ENCODE measurements at places on chromosomes 6 and 20.

DNA sequence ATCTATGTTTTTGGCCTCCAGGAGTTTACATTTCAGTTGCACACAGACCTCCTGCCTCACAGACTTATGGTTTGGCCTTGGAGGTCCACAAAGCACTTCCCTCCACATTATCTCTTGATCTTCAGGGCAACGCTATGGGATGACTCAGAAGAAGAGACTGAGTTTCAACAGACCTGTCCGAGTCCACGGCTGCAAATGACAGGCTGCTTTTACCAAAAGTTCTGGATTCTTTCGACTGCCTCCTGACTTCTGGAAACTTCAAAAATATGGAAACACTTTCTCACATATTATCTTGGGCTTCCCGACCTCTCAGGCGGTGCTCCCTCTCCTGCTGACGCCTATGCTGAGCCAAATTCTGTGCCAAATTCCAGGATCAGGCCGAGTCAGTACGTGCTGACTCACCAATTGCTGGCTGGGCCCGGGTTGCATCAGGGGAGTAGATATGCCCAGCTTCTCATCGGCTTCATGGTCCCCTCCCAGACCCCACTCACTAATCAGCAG is 190.2 kb downstream of the BMP7 start:
- DNase-seq, result no peak

- no peak for DNase-seq
Measured at GRCh38 chr6:113363048-113363798, 493.9 kb upstream of the MARCKS start.

DNA sequence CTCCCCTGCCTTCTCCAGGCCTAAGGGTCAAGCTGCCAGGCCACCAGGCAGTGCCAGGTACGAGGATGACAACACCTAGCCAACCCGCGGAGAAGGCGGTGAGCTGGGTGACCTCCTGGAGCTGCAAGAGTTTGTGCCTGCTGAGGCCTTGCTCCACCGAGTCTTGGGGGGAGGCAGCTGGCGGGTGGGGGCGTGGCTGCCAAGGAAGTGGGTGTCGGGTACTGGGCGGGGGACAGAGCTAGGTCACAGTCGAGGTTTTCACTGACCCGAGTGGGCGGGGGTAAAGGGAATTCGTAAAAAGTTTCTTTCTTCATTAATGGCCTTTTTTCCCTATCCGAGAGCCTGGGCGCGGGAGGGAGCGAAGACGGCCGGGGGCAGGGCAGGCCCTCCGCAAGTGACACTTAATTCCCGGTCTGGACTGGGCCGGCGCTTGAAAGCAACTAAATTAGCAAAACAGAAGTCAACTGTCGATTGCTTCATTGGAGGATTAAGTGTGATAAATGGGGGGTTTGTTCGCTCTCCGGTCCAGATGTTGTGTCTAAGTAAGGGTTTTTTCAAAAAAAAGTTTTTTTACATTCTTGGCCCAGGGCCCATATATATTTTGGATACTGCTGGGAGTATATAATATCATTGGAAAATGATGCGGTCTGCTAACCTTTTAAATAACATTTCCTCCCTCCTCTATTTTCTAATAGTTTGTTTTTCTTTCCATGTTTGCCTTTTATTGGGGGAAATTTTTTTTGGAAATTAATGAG is 43.1 kb upstream of the FOXP4 start:
- no peak for DNase-seq

DNA sequence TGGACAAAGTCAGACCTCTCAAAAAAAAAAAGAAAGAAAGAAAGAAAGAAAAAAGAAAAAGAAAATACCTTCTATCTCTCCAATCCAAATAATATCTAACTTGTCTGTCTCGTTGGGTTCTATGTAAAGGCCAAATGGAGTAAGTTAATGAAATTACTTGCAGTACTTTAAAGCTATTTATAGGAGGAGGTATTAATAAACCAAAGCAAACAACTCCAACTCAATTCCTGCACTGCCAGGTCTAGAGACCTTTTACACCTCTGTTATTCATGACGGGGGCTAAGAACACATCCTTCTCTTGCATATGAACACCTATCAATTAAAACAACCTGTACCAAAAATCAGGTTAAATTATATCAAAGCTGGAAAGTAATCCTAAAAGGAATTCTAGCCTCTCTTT is 80.6 kb downstream of the MAP3K5 start:
- DNase-seq, result no peak

- no peak for DNase-seq
Measured at GRCh38 chr6:107866606-107867301, 42.6 kb upstream of the SCML4 start.

DNA sequence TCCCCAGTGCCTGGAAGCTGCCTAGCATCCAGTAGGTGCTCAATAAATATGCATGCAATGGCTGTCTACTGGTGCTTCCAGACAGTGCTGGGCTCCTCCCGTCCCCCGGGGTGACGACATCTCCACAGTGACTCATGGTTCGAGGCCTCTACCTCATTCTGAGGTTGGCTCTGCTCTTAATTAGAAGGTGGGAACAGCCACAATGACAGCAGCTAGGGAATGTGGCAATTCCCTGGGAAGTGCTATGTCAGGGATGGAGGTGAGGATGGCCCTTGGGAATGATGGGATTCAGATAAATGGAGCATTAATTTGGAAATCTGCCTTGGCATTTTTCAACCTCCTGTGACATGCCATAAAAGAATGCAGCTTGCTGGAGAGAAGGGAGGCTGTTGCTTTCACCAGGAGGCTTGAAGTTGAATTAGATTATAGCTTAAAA is 43.5 kb upstream of the NFATC2 start:
- DNase-seq, result no peak

- no peak for DNase-seq
Measured at GRCh38 chr6:125939026-125939425, 17.5 kb upstream of the HINT3 start.

- peak; percentile 85 for DNase-seq
Measured at GRCh38 chr6:32113386-32114352, 4.5 kb upstream of the TNXB start.

- DNase-seq, result no peak
Measured at GRCh38 chr6:125477844-125478243, 176.1 kb upstream of the HDDC2 start.

DNA sequence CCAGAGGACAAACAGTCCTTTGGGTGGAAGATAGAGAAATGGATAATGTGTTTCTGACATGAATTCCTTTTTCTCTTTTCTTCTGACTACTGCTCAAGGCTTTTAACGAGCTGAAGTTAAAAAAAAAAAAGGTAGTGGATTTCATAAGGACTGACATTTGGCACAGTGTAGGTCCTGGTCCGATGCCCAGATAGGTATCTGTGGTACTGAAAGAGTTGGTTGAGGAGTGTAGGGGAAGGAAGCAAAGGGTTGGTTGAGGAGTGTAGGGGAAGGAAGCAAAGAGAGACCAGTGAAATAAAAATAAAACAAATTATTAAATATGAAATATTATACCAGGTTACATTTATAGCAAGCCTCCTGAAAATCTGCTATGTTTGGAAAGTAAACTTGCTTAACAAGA is 11.8 kb downstream of the UTRN start:
- no peak for DNase-seq

- no peak for DNase-seq
Measured at GRCh38 chr20:19110881-19111460, 101.5 kb upstream of the SLC24A3 start.

DNA sequence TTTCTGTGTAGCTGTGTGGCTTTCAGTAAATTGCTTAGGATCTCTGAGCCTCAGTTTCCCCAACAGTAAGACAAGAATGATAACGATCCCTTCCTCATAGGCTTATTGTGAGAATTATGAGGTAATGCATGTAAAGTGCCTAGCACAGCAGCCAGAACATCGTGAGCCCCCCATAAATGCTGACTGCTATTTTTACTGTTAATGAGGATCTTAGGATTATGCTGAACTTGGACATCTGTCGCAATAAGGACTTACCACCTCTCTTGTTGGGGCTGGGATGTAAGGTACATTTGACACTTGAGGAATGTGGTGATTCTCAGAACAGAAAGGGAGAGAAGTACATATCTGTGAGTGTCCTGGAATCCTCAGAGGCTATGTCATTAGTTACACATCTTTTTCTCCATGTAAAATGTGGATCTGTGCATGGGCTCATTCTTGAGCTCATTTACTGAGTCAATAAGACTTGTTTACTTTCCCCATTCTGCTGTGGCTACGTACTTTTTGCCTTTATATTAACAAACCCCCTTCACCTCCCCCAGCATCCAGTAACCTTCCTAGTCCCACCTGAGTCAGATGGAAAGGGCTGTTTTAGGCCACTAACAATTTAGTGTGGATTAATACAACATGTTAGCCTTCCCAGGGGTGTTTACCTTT is 64.4 kb upstream of the PLEKHG1 start:
- DNase-seq, result no peak

GRCh38 chr6:11999246-11999645 is 12.9 kb upstream of the HIVEP1 start:
- no peak for DNase-seq

DNA sequence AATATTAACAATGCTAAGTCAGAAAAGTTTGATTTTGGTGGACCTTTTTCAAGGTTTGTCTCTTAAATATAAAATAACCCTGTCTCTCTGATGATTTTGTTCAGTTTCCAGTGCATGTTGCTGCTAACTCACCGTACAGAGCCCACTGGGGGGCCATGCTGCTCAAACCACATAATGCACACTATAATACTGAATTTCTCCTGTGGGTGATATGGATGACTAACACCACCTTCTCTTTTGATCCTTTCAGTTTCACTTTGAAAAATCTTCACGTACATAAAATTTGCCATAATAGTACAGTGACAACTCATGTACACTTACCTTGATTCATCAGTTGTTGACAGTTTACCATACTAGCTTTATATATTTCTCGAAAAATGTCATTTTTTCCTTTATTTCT is 506.6 kb upstream of the MAN1A1 start:
- no peak for DNase-seq

GRCh38 chr6:91487696-91488392 is 901.0 kb upstream of the MAP3K7 start:
- no peak for DNase-seq

DNA sequence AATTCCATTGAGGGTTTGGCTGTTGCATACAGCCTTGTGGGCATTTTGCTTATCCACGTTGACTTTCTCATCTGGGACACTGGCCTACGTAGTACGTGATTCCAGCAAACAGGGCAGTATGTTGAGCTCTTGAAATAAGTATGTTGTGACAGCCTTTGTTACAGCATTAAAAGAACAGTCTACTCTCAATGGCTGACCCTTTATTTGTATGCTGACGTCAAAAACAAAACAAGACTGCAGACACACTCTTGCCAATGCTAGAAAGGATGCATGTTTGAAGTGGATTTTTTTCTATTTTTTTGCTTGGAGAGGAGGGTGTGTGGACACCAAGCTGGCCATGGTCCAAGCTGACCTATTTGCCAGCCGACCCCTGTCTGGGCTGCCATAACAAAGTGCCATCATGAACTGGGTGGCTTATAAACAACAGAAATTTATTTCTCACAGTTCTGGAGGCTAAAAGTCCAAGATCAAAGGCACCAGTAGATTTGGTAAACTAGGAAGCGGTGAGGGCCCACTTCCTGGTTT is 10.8 kb upstream of the SNHG17 start:
- DNase-seq, result no peak

DNA sequence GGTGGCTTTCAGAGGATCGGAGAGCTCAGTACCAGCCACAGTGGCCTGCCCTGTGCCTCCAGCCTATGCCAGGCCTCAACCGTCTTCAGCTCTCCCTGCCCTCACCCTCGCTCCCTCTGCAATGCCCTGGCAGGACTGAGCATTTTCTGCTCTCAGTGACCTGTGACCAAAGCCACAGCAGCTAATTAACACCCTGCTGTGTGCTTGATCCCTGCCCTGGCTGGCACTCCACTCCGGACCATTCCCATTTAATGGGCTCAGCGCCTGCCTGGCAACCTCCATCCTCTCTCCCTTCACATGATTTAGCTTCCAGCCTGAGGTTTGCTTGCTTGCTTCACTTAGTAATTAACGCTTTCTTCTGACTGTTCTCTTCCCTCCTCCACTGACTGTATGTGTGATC is 287.5 kb downstream of the LRFN2 start:
- DNase-seq, result no peak

- no peak for DNase-seq
Measured at GRCh38 chr6:21173031-21173430, 420.5 kb upstream of the SOX4 start.

GRCh38 chr6:118708744-118709143 is 57.4 kb upstream of the CEP85L start:
- DNase-seq, result no peak

- DNase-seq, result peak; percentile 75
Measured at GRCh38 chr6:118784641-118785164, 109.2 kb upstream of the ASF1A start.

GRCh38 chr6:138028893-138029292 is 78.3 kb downstream of the PERP start:
- DNase-seq, result no peak

DNA sequence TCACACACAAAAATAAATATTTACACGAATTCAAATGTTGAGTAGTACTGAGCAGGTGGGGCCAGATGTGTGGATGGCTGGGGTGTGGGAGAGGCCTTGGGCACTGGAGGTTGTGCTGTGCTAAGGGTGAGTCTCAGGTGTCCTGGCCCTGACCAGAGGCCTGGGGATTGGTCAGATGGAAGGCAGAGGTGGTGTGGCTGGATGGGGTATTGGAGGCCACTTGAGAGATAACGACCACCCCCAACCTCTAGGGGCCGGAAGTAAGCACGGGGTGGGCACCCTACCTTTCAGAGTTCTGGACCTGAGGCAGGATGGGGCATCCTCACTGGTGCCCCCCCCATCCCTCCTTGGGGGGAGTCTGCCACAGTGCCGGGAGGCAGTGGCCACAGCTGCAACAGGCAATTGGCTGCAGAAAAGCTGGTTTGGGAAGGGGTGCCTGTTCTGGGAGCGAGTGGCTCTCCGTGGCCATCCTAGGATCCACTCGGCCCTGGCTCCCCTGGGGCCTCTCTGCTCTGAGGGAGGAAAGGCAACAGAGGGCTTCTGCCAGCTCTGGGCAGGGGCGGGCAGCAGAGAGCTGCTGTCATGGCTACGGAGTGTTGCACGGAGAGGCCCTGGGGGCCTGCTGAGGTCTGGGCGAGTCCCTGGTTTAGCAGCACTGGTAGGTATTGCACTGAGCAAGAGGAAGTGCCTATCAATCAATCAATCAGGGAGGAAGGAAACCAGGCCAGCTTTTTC is 87.6 kb downstream of the ASXL1 start:
- DNase-seq, result peak; percentile 43

DNA sequence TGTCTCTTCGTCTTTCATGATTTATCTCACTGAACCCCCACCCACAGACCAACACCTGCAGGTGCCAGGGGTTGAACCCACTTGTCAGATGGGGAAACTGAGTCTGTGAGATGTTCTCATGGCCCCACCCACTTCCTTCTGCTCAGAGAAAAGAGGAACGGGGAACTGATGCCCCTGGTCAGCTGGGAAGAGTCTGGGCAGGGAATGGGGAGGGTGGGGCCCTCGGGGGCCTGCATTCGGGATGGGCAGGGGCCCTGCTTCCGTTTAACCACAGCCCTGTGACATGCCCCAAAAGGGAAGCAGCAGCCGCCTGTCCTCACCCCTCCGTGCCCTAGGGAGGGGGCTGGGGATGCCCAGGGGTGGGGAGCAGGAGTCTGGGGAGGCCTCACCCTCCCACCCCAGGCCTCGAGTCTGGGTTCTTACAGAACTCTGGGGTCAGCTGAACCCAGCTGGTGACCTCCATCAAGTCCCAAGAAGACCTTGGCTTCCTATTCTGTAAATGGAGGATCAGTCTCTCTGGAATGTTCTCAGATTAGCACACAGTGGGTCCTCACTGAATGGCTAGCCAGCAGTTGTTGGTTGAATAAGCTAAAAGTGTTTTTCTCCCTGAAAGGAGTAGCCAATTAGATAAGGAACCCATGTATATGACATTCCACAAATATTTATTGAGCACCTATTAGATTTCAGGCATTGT is 81.5 kb downstream of the CEBPB start:
- DNase-seq, result no peak

- DNase-seq, result no peak
Measured at GRCh38 chr6:36312854-36313648, 23.6 kb downstream of the BNIP5 start.

GRCh38 chr6:11366183-11366933 is 133.9 kb upstream of the NEDD9 start:
- no peak for DNase-seq
